ENCODE measurements at places on chromosomes 4 and X.

GRCh38 chrX:79630033-79631009 lies 263.2 kb upstream of the ITM2A start:
- no peak for DNase-seq

DNA sequence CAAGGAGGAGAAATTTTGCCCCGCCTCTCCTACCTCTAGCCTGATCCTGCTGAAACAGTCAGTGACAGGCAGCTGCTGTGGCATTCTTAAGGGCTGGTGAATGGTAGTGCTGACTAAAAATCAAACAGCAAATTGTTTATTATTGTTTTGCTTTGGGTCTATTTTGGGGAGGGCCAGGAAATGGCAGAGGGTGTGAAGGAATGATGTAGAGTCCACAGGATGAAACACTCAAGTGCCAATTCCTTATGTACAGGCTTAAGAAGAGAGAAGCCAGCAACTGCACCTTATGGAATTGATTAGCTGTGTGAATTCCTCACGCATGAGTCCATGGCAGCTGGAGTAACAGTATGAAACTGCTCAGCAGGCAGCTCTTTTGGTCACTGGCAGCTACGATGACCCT lies 39.7 kb downstream of the VEGFC start:
- no peak for DNase-seq

DNA sequence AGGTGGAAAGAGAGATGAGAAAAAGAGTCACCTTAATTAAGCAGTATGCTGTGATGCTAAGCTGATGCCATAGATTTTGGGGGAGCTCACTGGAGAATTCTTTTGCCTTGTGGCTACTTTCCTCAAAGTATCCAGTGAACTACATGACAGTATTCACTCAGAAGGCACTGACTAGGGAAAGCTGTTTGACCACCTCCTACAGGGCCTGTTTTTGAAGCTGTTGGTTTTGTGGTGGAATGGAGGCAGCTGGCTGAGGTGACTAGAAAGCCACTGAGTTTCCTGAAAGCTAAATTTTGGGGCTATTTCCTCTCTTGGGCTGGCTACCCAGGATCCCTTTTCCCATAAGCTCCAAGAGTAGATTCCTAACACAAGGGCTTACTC lies 124.8 kb upstream of the EOLA2 start:
- DNase-seq = no peak

GRCh38 chr4:169236078-169236477 lies 34.7 kb downstream of the SH3RF1 start:
- DNase-seq = no peak

GRCh38 chr4:188127214-188127874 lies 11.9 kb upstream of the TRIML1 start:
- DNase-seq = peak; percentile 35

DNA sequence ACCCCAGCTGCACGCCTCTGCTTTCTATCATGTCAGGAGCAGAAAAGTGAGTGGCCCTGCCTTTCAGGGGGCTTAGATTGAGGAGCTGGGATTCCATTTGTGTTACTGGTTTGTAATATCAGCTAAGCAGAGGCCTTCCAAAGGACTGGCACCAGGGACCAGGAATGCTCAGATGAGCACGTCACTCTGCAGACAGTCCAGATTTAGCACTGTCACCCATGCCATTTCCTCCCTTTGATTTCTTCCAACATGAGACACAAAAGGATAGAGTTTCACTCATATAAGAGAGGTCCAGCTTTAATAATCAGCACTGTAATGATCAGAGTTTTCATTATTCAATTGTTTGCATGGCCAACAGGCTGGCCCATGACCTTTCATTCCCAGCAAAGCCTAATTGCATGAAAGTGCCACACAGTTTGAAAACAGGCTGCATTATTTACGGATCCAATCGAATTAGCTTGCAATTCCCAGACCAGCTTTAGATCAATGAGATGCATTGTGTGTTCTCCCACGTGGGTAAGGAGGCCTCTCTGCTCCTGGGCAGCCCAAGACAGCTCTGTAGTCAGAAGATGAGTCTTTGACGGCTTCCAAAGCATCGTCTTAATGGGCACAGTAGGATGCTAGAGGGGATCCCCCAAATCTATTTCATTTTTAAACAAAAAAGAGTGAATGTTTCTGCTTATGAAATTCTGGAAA lies 9.8 kb upstream of the SLC2A9 start:
- DNase-seq = no peak

GRCh38 chr4:3363411-3364141 lies 70.8 kb downstream of the RGS12 start:
- no peak for DNase-seq

- DNase-seq = no peak
Observed at GRCh38 chr4:168220893-168221292, 97.7 kb downstream of the DDX60 start.

DNA sequence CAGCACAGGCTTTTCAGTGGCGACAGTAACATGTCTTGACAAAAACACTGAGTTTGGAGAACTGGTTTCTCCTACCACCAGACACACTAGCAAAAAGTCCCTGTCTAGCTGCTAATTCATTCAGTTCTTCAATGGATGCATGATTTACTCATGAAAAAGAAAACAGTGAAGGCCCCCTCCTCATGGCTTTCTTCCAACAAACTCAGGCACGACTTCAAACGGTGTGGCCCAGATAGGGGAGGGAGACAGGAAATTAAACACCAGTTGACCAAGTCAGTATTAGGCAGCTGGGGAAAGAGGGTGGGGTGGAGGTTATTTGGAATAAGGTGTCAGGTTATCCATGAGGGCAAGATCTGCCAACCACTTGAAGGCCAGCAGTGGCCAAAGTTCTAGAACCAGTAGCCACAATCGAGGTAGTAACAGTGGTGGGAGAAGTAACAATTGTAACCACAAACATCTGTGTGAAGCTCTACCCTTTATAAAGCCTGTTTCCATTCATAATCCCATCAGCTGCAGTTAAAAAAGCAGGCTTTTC lies 60.2 kb downstream of the SEPSECS start:
- no peak for DNase-seq

GRCh38 chr4:77183777-77184420 lies 26.9 kb downstream of the CCNG2 start:
- no peak for DNase-seq
